ENCODE measurements at places on chromosomes 6 and 20. TPM values are rescaled to one million over a fixed set of nuclear protein-coding genes. Genes with fewer than 3 reads are reported as not detected.

DNA sequence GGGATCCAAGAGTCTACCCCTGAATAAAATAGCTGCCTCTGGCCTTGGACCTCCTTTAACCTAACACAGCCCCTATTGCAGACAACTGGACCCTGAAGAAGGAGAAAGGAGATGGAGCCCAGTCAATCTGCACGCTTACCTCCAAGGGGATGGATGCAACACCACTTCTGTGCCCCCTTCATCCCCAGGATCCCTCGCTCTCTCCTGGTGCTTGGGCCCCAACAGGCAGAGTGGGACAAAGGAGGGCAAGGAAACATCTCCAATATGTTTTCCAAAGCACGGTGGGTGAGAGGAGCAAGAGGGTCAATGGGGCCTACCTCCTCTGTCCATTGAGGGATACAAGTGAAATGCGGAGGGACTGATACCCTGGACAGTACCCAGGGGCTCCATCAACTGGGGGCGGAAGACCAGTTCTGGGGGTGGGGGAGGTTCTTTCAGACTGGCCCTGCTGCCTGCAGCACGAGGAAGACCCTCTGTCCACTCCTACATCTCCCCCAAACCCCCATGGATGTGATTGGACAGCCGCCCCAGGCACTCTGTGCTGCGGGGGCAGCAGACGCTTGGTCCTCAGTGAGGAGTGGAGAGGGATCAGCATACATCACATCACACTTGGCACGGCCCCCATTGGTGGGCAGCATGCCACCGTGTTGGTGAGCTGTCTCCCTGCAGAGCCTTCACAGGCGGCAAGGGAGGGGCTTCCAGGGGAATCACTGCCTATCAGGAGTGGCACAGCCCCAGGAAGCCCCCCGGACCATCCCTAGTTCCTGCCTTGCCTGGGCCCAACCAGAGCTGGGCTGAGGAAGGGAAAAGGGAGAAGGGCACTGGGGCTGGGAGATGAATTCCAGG is 70.6 kb downstream of the MRPL14 start:
- DNase-seq = no peak

CYP39A1 gene
- total RNA-seq = 1.8 TPM

DSP gene
- total RNA-seq = 43.7 TPM

SULF2 gene
- 20.7 TPM for total RNA-seq

GRCh38 chr6:56724455-56724854 is 81.8 kb upstream of the DST start:
- no peak for DNase-seq

DNA sequence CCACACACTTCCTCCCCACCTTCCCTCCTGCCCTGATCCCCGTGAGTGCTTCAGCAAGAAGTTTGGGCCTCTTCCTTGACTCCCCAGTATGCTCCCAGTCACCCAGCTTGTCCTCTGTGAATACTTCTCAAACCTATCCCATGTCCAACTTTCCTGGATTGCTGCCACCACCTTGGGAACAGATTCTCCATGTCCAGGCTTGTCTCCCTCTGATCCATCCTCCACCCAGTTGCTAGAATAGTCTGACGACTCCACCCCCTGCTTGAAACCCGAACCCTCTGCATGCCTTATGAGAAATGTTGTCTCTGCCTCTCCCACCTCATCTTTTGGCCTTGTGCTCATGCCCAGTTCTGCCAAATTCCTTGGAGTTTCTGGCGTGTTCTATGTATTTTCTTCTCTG is 108.0 kb downstream of the PPP1R14C start:
- DNase-seq = peak; percentile 40

LIN28B gene
- total RNA-seq = 96.4 TPM

DNA sequence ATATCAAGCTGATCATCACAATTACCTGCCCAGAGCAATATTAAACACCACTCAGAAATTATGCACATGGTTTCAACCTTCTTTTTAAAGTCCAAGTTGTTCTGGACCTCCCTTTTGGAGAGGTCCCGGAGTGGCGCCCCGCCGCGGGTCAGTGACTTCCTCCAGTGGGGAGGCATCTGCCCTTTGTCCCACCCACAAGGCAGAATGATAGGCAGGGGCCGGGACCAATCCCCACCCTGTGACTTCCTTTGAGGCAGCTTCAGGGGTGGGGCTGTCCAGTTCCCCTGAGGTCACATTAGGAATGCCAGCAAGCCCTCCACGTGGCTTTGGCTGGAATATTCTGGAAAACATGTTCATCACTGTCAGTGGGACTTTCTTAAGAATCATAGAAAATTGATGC is 207.0 kb downstream of the ANKRD60 start:
- DNase-seq = peak; percentile 58

SLC52A3 gene
- 3.6 TPM for total RNA-seq

RPP40 gene
- 40.4 TPM for total RNA-seq

DNA sequence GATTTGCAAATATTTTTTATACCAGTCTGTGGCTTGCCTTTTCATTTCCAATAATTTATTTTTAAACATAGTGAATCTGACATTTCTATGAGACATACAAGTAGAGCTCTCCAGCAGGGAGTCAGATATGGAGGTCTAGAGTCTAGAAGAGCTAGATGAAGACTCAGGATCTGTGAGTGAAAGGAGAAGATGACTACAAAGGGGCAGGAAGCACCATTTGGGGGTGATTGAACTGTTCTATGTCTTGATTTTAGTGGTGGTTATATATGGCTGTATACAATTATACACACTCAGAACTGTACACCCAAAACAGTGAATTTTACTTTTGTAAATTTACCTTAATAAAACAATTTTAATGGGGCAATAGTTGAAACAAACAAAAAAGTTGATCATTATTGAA is 127.9 kb upstream of the BACH2 start:
- no peak for DNase-seq

- no peak for DNase-seq
Measured at GRCh38 chr6:55136916-55137315, 37.4 kb upstream of the HCRTR2 start.

DNA sequence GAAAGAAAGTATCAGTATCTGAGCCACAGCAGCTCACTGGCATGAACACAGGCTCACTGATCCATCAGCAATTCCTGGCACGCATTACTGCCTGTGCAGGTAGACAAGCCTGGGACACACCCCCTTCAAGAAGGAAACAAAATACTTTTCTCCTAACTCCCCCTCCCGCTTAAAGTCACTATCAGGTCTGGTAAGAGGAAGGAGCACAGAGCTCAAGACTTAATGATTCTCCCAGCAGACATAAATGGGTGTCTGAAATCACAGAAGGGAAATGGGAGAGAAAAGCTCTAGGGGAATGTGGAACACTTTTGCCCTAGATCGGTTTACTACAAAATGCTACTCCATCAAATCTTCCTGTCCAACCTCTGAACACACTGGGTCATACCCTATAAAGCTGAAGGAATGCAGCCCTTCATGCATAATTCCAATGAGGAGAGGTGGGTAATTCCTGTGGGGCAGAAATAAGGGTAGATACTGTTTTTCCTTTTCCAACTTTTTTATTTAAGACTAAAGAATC is at the start of gene ADGRF1:
TSS of gene ADGRF1 (minus strand) at position 58 of the 517 bp plus-strand sequence. CDS start 13,271 bp downstream, outside the sequence.
- DNase-seq = peak; percentile 17

DNA sequence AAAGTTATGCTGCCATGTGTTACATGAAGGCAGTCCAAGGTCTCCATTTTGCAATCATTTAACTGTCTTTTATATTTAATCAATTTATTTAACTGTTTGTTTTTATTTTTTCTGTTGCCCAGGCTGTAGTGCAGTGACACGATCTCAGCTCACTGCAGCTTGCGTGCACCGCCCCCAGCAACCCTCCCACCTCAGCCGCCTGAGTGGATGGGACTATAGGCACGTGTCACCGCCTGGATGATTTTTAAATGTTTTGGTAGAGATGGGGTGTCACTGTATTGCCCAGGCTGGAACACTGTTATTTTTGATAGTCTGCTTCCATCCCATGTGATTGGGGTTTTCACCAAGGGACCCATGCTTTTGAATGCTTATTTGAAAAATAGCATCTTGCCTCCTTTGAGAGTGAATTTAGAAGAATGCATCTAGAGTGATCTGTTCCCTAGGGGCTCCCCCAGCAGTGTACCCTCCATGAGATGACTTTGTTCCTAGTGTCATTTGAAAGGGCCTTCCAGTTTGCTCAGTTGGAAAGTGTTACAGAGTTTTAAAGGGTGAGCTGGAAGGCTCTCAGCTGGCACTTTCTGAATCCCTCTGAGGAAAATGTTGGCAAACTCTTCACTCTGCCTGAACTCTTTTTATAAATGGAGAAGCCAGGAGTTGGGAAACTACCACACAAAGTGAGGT is 143.4 kb downstream of the JARID2 start:
- no peak for DNase-seq

GRCh38 chr20:5933802-5934436 is 16.4 kb downstream of the TRMT6 start:
- peak; percentile 53 for DNase-seq

GRCh38 chr6:22940581-22941290 is 371.4 kb downstream of the HDGFL1 start:
- DNase-seq = no peak

GRCh38 chr6:145602726-145603326 is 132.5 kb downstream of the EPM2A start:
- DNase-seq = no peak

DNA sequence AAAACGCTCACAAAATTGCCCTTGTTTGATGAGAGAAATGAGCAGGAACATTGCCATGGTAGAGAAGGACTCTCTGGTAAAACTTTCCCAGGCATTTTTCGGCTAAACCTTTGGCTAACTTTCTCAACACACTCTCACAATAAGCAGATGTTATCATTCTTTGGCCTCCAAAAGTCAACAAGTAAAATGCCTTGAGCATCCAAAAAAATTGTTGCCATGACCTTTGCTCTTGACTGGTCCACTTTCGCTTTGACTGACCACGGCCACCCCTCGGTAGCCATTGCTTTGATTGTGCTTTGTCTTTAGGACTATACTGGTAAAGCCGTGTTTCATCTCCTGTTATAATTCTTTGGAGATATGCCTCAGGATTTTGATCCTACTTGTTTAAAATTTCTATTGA is 41.1 kb upstream of the PREP start:
- no peak for DNase-seq

SLC22A2 gene
- total RNA-seq = 0.35 TPM
